CMK (cell line): ENCODE measurements at places on chromosomes 4 and X.

DNA sequence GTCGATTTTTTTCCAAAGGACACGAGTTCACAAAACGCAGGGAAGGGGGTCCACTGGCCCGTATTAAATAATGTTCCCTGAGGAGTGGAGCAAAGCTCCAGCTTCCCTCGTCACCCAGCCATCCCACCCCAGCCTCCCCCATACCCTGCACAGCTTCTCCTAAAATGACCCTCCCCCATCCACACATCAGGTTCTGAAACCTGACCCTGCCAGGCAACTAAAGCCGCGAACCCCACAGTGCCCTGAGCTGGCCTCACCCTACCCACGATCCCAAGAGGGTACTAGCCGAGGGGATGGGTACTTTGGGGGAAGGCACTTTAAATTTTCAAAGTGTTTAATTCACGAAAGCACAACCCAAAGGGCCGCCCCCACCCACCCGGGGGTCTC, 634 bp downstream of the APOO start:
- DNase-seq: no peak

- DNase-seq: no peak
These were observed 15.7 kb downstream of the FHL1 start for GRCh38 chrX:136162827-136163570.

- no peak for DNase-seq
These were observed 978.1 kb downstream of the C4orf33 start for GRCh38 chr4:130074096-130074495.

DNA sequence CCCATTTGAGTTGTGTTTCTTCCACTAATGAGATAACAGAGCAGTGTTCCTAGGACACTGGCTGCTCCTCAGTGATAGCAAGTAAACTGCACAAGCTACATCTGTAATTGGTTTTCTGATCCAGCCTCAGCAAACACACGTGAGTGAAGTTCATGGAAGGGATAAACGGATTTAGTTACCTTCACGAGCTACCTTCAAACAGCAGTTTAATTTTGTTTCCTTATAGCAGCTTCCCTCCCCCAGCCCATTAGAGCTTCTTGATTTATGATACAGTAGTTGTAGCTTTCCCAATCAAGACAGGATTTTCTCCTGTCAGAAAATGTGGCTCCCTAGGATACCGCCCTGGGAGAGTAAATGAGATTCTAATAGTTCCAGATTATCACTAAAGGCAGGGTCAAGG, 634.2 kb upstream of the FAT1 start:
- no peak for DNase-seq

GRCh38 chr4:185872747-185873380, 60.9 kb upstream of the SORBS2 start:
- no peak for DNase-seq

- no peak for DNase-seq
These were observed 196.3 kb upstream of the HHIP start for GRCh38 chr4:144449611-144450010.

GRCh38 chr4:152508818-152509217, 27.1 kb downstream of the FBXW7 start:
- DNase-seq: no peak
